ENCODE measurements at places on chromosomes 11 and 22.

- DNase-seq = no peak
These were observed 25.5 kb upstream of the CD82 start for GRCh38 chr11:44539971-44540370.

GRCh38 chr11:70251659-70252321 is 18.7 kb upstream of the PPFIA1 start:
- no peak for DNase-seq

DNA sequence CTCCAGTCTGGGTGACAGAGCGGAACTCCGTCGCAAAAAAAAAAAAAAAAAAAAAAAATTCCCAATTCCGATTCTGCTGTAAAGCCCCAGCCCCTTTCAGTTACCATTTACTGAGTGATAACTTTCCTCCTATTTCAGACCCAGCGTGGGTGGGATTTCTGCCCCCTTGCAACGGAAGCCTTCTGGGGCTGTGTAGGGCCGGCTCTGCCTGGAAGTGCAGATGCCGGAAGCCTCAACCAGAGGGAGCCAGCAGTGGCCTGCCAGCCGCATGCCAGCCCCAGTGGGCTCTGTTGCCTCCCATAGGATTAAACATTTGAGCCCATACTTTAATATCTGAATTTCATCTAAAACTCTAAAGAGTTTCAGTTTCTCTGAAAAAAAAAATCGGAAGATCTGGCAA is 60.0 kb upstream of the NUP50 start:
- DNase-seq = no peak

GRCh38 chr11:44886790-44887140 is 63.9 kb downstream of the TP53I11 start:
- peak; percentile 61 for DNase-seq

GRCh38 chr11:129825380-129825779 is 9.7 kb downstream of the TMEM45B start:
- DNase-seq = peak; percentile 50

- DNase-seq = no peak
These were observed 851.8 kb downstream of the BRD1 start for GRCh38 chr22:48975886-48976285.

Measured in foreskin fibroblast (primary cell).